AG04450 (cell line): ENCODE measurements at places on chromosomes 3 and 15.

DNA sequence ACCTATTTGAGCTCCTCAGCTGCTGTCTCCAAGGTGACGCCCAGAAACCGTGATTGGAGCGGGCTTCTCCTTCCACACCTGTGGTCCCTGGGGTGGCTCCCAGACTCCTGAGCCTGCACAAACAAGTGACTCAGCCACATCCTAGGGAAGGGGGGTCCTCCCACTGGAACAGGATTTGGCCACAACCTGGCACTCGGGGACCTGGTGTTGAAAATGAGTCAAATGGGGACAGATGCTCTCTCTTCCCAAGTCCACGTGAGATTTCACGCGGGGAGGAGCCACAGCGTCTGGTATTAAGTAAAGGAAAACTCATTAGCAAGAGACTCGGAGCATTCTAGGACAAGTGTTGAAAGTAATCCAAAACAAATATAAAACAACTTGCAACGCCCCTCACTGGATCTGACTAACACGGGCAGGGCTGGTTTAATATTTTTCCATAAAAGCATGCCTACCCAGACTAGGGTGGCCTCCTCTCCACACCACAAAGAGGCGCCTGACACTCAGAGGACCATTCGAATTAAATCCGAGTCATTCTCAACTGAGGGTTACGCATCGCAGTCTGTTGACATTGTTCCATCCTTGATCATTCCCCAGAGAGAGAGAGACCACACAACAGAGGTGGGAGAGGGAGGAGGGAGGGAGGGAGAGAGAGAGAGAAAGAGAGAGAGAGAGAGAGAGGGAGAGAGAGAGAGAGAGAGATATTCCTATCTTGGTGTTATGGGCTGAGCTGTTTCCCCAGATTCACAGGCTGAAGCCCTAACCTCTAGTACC is 74.4 kb downstream of the MGLL start:
- peak; percentile 69 for DNase-seq

DNA sequence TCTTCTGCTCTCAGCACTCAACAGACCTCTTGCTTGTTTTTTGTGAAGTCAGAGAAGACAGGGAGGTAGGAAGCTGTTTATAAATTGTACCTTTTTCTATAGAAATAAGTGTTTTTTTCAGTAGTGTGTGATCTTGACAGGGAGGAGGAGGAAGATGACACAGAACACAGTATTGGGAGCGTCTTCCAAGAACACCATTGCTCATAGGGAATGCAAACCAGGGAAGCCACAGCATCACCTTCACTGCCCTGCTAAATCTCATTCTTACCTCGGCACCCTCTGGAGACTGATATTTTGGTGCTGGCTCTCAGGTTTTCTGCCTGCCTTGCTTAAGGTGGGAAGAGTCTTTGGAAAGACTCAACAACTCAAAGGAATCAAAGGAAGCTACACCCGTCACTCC is 169.4 kb downstream of the LRTM1 start:
- no peak for DNase-seq

DNA sequence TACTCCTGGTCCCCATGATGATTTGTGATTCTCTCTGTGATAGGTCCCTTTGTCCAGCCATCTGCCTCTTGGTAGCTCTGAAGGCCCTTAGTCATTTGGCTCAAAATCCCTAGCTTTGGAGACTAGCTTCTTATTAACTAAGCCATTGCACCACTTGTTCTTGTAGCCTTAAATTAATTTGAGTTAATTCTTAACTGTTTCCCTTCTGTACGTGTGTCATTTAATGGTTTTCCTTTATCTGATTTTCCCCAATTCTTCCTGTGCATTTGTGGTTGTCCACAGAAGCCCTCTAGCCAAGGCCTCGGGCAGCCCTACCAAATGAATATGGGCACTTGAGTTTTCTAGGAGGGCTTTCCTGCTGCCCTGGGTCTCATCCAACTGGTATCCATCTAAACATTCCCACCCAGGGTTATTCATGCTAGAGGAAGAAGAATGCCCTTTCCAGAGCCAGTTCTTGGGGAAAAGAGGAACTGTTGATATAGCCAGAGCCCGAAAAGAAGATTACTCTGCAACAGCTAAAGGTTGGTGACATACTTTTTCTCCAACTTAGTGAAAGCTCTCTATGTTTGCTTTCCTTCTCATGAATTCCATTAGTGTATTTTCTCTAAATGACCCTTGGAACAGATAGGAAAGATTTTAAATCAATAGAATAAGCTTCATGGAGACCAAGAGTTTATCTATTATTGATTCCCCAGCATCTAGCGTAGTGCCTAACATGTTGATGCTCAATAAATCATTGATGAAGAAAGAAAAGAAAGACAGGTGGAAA is 44.2 kb upstream of the ZBTB38 start:
- no peak for DNase-seq

- DNase-seq, result no peak
These were observed 210.7 kb upstream of the KCNH8 start for GRCh38 chr3:18937574-18937973.

DNA sequence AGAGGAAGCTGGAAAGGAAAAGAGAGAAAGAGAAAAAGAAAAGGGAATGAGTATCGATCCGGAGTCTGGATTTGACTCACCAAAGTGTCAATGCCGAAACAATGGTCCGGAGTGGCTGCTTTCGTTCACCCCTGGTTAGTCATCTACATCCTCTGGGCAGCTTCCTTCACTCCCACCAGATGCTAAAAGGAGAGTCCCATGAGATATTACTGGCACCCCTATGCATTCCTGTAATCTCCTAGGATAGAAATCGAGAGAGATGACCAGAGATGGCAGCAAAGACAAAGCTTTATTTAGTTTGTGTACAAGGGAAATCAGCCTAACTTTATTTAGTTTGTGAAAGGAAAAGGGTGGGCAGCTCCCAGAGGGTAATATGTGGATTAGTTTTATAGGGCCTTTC is 622.2 kb downstream of the ZPLD1 start:
- no peak for DNase-seq

- no peak for DNase-seq
These were observed 26.2 kb downstream of the PDE8A start for GRCh38 chr15:85007741-85008397.

- DNase-seq, result peak; percentile 21
These were observed 64.0 kb upstream of the C15orf61 start for GRCh38 chr15:67456677-67457529.

GRCh38 chr3:40178012-40178594 is 131.4 kb upstream of the EIF1B start:
- DNase-seq, result no peak

DNA sequence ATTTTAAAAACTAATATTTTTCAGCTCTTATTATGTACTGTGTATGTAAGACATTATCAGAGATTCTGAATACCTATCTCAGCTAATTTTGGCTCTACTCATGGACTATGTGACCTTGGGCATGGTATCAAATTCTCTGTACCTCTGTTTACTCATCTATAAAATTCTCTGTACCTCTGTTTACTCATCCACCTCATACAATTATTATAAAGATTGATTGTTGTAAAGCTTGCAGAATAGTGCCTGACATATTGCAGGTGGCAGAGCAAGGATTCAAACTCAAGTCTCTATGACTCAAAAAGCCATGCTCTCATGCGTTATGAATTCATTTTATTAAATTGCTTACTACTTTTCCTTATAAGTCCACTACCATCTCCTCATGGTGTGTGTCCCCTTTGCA is 151.9 kb upstream of the ARL6 start:
- DNase-seq, result no peak

DNA sequence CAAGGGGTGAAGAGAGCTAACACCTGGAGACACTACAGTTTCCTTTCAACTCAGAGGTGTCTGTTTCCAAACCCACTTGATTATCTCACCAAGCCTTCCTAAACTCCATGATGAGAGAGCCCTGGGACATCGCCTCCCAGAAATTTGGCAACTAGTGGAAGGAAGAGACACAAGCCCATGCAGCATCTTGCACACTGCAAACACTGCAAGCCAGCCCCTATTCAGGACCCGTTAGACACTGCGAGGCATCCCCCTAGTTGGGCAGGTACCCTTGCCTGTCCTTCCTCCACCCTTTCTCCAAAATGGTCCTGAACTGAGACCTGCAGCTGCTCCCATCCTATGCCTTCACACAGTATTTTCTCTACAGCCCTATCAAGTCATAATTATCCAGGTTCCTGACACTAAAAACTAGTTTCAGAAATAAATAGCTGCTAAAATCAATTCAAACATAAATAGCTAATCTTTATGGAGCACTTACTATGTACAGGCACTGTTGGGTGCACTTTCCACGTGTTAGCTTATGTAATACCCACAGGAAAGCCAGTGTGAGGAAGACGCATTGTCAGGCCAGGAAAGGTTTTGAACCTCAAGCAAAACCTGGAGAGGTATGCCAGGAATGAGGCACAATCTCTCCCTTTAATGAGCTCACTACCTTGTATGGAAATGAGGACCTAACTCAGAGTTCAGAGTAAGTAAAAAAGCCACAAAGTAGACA is 2.8 kb downstream of the MAGI1 start:
- no peak for DNase-seq

DNA sequence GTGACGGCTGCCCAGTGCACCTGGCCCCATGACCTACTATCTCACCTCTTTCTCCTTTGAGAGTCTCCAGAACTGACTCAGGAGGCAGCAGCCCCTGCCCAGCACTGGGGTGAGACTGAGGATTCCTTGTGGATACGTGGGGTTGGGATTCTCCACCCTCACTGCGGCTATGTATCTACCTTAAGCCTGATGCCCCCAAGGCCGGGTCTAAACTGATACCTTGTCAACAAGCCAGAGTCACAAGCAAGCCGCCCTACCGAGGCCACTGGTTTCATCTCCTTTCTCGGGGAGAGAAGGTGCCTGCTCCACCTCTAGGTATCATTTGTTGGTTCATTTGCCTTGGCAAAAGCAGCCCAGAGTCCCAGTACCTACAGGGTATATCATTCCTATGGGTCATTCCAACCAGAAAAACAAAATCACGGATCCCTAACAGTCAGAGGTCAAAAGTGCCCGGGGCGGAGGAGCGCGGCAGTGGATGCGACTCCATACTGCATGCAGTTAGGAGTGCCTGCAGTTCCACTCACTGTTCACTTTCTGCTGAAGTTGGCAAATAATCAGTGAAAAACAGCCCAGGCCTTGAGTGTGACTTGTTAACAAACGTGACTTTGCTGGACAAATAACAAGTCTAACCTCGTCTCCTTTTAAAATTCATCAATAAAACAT is 47.5 kb downstream of the ABTB1 start:
- no peak for DNase-seq

DNA sequence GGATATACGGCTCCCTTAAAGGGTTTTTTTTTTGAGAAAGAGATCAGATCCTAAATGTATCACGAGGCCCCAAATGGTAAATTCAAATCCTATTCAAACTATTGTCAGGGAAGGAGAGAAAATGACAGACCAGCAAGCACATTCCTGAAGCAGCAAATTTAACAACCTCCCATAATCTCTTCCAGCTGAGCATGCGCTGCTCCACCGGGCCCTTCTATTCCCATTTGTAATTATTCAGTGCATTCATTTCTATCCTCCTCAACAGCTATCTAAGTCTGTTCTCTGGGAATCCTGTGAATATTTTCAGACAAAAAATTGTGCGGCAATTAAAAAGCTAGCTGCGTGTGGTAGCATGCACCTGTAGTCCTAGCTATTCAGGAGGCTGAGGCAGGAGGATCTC is 43.2 kb downstream of the MAGI1 start:
- DNase-seq, result no peak

DNA sequence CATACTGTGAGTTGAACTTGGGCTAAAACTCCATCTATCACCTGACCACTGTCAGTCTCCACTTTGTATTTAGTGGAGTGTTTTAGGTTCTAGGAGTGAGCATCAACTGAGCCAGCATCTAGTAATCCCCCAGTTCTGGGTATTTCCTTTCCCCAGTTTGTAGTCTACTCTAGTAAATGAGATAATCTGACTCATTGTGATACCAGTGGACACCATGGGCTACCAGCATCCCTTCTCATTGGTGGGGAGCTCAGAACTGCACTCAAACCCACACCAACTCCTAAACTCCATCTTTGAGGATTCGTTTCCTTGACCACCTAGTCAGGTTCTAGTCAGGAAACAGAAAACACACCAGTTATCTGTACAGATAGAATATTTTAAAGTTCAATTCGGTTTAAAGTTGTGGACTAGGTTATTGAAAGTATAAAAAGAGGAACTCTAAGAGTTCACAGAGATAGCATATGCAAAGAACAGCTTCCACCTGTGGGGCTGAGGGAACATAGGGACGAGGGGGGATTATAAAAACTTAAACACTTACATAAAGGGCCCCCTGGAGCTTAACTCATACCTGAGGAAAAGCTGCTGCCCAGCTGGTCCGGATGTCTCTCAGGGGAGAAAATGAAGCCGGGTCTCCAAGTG is 36.0 kb downstream of the LEO1 start:
- no peak for DNase-seq

DNA sequence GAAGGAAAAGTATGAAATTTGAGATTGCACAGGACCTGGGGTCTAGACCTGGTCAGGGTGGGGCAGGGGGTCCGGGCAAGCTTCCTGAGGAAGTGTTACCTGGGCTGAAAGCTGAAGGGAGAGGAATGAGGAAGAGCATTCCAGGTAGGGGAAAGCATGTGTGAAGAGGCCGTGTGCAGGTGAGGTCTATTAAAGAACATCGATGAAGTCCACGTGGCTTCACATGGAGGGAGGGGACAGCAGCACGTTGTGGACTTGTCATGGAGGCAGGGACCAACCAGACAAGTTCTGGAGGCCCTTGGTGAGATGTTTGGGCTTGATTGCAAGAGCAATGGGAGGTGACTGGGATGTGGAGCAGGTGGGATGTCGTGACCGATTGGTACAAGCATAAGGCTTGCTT is 47.1 kb downstream of the IDH2 start:
- DNase-seq, result no peak

DNA sequence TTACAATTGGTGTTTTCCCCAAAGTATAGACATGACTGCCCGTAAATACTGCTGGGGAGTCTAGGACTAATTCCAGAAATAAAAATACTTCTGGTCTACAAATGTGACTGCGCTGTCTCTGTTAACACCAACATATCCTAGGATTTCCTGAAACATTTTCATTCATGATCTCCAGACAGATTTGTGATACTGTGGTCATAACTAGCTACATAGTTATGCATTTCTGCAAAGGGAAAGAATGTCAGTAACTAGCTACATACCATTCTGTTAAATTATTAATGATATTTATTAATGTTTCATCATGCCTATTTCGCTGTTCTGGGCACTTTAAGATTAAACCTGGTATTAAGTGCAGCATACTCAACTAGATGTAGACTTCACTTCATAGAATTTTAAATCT is 33.3 kb downstream of the SETD5 start:
- no peak for DNase-seq

GRCh38 chr3:102577082-102577789 is 142.4 kb downstream of the ZPLD1 start:
- no peak for DNase-seq

GRCh38 chr3:88149101-88149508 is 654 bp upstream of the C3orf38 start:
- DNase-seq, result no peak

GRCh38 chr3:55309336-55309735 is 177.8 kb downstream of the WNT5A start:
- no peak for DNase-seq

- DNase-seq, result no peak
These were observed 84.4 kb downstream of the PLXNA1 start for GRCh38 chr3:127067116-127067910.
